Activated CD8-positive, alpha-beta memory T cell treated with anti-CD3 and anti-CD28 coated beads for 1 hour (primary cell): ENCODE measurements at places on chromosomes 2 and 18.

- DNase-seq: no peak
These were observed 61.9 kb downstream of the AFTPH start for GRCh38 chr2:64586054-64586453.

GRCh38 chr2:230721712-230722111 lies 9.1 kb downstream of the CAB39 start:
- DNase-seq: no peak

DNA sequence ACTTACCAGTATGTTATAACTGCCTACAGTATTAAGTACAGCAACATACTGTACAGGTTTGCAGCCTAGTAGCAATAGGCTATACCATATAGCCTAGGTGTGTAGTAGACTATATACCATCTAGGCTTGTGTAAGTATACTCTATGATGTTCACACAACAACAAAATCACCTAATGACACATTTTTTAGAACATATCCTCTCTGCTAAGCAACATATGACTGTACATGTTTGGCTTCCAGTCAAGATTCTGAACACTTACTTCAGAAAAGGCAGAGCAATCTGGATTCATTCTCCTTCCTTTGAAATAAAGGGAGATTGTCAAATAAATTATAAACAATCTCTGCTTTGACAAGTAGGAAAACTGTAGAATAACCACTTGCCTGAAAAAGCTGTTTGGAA lies 81.8 kb downstream of the EXOC6B start:
- DNase-seq: no peak

GRCh38 chr2:100352521-100352920 lies 30.2 kb upstream of the LONRF2 start:
- no peak for DNase-seq

GRCh38 chr2:168375195-168375798 lies 80.8 kb upstream of the CERS6 start:
- DNase-seq: no peak

DNA sequence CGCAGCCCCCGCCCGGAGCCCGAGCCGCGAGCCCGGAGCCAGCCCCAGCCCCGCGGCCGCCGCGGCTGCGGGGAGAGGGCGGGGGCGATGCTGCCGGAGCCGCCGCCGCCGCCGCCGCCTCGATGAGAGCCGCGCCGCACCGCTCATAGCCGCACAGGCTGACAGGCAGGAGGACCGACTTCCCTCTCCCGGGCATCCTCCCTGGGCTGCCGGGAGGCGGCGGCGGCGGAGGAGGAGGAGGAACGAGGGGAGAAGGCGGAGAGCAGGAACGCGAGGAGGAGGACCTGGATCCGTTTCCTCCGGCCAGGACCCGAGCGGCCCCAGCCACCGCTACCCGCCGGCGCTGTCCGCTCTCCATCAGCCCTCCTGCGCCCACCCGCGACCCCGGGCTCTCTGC lies 370 bp downstream of the KLHL29 start:
- no peak for DNase-seq

DNA sequence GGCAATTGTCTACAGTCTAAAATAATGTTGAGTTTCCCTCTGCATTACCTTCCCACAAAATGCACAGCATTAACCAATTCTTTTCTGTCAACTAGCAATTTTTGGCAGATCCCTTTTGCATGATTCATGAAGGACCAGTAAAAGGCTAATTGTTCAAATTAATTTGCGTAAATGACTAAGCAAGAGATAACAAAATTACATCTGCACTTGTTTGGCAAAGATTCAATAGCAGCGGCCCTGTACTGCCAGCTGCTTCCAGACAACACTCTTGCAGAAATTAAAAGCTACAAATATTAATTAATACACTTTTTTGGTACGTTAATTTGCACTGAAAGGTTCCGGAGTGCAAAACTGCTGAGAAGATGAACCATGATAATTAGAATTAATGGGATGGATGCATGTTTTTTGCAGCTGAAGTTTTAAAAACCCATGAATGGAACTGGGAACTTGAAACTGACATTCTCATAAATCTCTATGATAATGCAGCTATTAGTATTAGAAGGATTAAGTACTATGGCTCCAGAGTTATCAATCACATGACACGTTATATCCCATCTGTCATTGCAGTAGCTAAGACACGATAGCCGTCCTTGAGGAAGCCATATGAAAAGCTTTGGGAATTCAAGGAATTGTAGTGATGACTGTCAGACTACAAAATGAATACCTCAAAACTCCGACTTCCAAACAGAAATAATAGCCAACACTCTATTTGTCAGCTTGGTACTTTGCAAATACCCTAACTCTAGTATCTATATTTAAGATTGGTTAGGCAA lies 1268.3 kb upstream of the ACVR2A start:
- no peak for DNase-seq

DNA sequence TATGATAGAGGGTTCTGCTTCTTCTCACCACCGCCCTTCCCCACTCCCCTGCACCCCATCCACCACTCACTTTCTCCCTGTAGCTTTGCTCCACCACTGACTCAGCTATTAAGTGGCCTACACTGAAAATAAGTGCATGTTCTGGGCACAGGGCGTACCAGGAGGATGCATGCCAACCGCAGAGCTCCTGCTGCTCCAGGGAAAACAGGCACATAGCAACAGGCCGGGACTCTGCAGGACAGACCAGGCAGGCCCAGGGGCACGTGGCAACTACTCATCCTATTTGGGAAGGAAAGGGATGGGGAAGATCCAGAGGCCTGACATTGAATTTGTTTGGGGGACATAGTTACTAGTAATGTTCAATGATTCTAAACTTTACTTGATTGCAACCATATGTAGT lies 28.4 kb downstream of the ARL4C start:
- DNase-seq: no peak

GRCh38 chr2:11568436-11568835 lies 34.6 kb downstream of the GREB1 start:
- DNase-seq: no peak

DNA sequence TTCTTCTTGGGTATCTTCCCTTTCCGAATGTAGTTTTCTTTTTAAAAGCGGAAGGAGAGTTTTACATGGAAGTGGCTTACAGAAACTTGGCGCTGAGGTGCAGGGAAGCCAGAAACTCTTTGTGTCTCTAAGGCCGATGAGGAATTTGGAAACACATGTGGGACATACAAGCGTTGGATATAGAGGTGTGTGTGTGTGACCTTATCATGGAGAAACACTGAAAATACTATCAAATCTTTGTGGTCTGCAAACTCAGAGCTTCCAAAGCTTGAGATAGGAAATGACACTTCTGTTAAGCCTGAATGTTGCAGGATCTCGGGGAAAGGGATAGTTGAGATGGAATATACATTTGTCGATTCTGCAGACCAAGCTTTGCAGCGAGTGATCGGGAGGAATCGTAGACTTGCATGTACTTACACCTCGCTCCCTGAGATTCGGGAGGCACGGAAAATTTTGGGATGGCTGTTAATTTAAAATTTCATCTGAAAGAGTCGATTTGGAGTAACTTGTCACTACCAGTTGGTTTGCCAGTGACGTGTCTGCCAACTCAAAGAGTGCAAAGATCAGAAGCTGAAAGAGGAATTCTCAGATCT lies 1.0 kb downstream of the NAB1 start:
- DNase-seq: no peak

DNA sequence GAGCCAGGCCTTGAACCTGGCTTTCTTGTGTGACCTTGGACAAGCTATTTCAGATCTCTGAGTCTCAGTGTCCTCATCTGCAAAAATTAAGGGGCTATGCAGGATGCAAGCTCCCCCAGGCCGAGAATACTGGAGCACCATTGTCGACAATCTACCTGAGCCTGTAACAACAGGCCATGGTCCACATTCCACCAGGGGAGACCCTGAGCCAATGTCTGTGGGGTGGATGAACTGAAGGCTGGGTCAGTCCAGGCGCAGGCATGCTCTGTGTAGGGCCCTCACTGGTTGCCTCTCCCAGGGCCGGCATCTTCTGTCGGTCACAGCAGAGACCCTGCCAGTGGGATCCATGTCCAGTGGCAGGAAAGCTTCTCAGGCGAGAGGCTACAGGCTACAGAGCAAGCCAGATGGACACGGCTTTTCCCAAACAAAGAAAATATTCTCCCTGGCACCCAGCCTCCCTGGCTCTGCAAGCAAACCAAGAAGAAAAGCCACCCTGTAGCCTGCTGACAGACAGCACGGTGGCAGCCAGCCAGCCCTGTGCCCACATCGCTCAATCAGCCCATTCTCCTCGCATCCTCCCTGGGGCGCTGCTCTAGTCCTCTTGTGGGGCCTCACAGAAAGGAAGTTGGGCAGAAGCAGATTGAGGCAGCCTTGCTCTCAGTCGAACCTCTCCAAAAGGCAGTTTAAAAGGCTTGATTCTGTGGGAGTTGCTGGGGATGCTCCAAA lies 48.7 kb upstream of the FZD7 start:
- DNase-seq: no peak

DNA sequence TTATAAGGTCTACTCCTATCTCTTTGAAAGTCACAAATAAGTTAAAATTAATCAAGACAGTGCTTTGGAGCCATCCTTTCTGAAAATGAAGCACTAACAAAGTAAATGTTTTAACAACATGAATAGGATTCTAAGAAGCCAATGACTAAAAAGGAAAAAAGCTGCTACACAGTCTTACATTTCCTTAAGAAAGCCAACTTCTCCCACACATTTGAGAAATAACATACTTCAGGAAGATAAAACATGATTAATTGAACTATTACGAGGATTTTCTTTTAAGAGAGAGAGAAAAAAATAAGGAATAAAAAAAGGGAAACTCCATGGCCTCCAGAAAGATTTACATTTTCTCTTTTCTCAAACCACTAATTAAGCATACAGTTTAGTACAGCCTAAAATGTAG lies 113.1 kb downstream of the GCA start:
- no peak for DNase-seq

- DNase-seq: no peak
These were observed 22.5 kb upstream of the CWC22 start for GRCh38 chr2:180029575-180029974.

- DNase-seq: no peak
These were observed 154.8 kb downstream of the TGIF1 start for GRCh38 chr18:3604498-3605408.

- no peak for DNase-seq
These were observed 53.7 kb upstream of the HDAC4 start for GRCh38 chr2:239454507-239454906.

DNA sequence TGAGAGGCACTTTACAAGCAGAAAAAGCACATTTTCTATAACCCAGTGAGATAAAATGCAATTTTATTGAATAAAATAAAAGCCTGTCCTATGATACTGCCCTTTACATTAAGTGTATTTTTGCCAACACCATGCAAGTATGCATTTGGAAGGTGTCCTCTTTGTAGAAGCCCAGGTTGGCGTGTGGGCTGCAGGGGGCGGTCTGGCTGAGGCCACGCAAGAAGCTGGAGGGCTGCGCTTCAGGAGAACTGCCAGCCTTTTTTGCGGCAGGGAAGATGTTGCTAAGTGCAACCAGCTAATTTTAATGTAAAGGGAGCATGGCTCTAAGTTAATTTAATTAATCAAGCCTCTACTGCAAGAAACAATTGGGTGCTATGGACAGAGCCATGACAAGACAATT lies 562.8 kb upstream of the SALL3 start:
- DNase-seq: no peak

- no peak for DNase-seq
These were observed 93.5 kb upstream of the SLC14A2 start for GRCh38 chr18:45521777-45522176.

DNA sequence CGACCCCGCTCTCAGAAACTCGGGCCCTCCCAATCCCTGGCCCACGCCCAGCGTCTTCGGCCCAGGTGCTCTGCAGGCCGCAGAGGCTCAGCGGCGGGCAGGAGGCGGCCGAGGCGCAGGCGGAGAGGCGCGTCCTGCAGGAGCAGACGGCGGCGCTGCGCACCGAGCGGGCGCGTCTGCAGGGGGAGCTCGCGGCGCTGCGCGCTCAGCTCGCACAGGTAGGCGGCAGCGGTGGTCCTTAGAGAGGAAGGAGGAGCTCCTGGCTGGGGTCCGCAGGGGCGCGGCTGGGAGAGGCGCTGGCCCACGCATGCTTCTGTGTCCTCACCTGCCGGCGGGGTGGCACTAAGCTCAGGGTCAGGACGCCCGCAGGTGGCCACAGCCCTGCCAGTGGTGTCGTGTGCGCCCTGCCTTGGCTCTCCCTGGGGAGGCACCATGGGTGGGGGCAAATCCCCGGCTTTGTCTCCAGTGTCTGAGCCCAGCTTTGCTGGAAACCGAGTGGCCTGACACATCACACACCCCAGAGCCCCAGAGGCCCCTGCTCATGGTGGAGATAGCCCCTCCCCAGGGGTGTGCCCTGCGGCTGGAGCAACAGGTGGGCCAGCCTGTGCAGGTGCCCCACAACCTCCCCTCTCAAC lies 14.9 kb upstream of the SNED1 start:
- DNase-seq: peak; percentile 37

DNA sequence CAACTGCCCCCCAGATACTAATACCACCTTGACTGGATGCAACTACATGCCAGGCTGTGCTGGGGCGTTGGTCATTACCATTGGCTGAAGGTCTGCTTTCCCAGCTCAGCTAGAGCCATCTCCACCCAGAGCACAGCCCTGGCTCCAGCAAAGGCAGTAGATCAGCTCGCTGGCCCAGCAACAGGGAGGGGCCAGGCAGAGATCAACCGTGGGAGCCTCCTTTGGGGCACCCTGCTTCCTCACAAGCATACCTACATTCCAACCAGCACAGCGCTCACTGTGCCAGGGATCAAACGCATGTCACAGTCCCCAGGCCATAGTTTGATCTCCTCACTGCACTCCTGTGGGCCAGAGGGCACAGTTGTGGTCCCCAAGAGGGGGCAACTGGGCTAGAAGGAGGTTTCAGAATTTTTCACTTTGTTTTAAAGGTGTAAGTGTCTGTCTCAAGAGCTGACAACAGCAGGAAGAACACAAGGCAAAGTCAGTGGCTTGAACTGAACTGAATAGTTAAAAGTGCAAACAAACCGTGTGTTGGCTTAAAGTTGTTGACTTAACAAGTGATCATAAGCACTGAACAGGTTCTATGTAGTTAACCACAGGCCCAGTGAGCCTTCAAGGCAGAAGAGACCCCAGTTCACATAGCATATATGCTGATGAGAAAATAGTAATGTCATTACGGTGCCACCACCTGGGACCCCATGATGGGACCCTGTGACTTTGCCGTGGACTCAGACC lies 70.1 kb upstream of the BZW1 start:
- DNase-seq: no peak

GRCh38 chr2:45681675-45682074 lies 30.2 kb downstream of the PRKCE start:
- no peak for DNase-seq

DNA sequence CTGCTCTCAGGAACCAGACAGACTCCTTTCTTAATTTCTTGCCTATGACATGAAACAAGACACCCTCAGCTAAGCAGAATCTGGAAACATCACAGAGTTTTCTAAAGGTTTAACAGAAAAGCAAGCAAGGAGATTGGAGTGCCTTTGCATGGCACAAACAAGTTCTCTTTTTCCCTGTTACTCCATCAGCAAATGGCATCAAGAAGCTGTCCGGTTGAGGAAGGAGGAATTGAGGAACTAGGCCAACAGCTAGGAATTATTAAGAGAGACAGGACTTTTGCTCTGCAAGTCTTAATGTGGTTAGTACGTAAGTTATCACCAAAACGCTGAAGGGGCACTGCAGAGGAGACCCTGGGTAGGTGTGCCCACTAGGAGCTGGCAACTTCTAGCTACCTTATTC lies 53.2 kb downstream of the NEB start:
- no peak for DNase-seq
